ENCODE measurements at places on chromosomes 6 and 20.

- no peak for DNase-seq
These were observed 39.7 kb downstream of the SLC26A8 start for GRCh38 chr6:35984701-35985100.

- peak; percentile 73 for DNase-seq
These were observed 58.1 kb downstream of the RAB44 start for GRCh38 chr6:36755435-36756348.

DNA sequence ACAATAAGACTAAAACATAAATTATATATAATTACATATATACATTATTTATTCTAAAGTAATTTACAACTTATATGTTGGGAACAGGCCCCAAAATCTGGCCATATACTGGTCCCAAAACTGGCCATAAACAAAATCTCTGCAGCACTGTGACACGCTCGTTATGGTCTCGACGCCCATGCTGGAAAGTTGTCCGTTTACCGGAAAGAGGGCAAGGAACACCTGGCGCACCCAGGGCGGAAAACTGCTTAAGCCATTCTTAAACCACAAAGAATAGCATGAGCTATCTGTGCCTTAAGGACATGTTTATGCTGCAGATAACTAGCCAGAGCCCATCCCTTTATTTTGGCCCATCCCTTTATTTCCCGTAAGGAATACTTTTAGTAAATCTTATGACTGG is 164.9 kb downstream of the CENPW start:
- no peak for DNase-seq

DNA sequence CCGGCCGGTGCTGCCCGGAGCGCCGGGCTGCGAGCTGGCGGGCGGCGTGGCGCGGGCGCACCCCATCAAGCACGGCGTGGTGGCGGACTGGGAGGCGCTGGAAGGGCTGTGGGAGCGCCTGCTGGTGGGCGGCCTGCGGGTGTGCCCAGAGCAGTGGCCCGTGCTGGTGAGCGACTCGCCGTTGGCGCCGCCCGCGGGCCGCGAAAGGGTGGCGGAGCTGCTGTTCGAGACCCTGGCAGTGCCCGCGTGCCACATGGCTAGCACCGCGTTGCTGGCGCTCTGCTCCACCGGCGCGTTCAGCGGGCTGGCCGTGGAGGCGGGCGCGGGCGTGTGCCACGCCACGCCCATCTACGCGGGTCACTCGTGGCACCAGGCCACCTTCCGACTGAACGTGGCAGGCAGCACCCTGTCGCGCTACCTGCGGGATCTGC is 517 bp downstream of the ACTL10 start:
- peak; percentile 42 for DNase-seq

- DNase-seq: no peak
These were observed 133.1 kb downstream of the CDH26 start for GRCh38 chr20:60091305-60091704.

- DNase-seq: no peak
These were observed 13.3 kb upstream of the SLC2A12 start for GRCh38 chr6:134065706-134066105.

DNA sequence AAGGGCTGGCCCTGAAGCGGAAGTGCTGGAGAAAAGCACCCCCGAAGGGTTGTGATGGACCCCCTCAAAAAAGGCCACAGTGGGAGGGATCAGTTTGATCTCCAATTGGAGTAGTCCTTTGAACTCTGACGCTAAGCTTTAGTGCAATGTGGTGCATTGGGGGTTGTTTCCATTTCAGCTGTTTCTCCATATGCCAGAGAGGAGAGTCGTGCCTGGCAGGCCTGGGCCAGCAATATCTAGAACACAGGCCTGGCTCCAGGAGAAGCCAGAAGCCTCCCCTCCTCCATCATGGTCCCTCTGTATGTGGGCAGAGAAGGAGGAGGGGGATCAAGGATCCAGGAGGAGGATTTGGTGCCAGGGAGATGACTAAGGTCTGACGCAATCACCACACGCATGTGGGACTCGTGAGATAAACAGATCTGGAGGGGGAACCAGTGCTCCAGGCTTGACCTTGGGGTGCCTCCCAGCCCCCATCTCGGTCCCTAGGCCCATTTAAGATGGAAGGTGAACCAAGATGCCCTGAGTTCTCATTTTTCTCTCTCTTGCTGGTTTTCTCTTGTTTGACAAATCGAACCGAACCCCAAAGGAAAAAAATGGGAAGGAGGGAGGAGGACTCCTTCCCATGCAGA is 517.4 kb upstream of the JARID2 start:
- peak; percentile 93 for DNase-seq
